NCI-H1417 (cell line): ENCODE measurements at places on chromosomes 4 and X.
A peak's percentile ranks its signal among the peaks of the same experiment; 100 is the strongest.

GRCh38 chr4:39021631-39022030, 10.6 kb downstream of the TMEM156 start:
- DNase-seq = no peak

- no peak for DNase-seq
These were observed 58.5 kb upstream of the NAP1L5 start for GRCh38 chr4:88756149-88756548.

DNA sequence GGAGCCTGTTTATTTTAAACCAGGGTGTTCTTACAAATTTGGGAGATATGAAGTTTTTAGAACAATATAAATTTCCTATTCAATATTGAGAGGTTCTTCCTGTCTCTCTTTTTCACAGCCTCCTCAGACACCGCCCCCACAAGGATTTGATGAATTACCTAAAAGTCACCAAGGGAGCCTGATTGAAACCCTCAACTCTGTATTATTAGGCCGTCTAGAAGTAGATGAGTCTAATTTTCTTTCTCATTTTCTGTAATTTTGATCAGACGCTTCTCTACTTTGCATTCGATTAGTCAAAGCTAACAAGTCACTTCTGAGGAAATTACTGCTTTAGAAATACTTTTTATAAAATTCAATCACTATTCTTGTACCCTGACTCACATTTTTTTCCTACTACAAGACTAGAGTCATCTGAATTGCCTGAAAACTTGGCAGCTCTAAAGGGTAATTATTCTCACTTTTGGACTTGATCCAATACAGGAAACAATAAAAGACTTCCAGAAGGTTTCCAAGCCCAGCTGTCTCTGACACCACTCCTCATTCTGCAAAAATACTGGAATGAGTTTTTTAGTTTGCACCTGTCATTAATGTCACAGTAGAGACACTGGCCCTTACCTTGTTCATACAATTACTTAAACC, 111.2 kb downstream of the ELOVL6 start:
- DNase-seq = peak; percentile 21

GRCh38 chr4:153204247-153204671, at the start of gene TRIM2:
Gene TRIM2 (plus strand): TSS chr4:153204443. CDS start chr4:153204531, 88 bp downstream.
- peak; percentile 70 for DNase-seq

DNA sequence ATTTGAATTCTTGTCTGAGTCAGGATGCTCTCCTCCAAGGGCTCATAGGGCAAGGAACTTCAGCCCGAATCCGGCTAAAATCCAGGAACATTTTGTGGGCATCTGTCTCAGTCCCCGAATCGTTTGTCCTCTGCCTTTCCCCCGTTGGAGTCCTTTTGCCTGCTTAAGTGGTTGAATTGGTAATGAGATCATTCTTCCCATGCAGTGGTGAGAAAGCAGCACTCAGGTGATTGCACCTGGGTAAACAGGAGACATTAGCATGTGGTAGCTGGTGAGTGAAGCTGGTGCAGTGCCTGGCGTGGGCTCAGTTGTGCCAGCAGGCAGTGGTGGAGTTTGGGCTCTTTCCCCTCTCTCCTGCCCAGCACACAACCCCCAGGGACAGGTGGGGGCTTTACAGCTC, 61.9 kb upstream of the MTM1 start:
- DNase-seq = peak; percentile 75

- peak; percentile 79 for DNase-seq
These were observed 1.2 kb upstream of the TADA2B start for GRCh38 chr4:7041801-7042502.

DNA sequence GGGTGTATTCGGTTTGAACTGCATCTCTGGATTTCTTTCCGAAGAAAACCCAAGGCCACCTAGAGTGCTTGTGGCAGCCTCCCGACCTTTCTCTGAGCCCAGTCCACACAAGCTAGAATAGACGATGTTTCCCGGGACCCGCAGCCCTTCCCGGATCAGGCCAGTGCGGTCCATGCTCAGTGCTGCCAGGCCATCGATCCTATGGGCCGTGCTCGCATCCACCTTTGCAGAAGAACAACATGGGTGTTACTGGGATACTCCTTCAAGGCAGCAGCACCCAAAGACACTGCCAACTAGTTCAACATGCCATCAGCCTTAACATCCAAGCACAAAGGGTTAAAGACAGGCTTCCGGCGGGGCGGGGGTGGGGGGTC, 22.8 kb downstream of the BCOR start:
- no peak for DNase-seq

DNA sequence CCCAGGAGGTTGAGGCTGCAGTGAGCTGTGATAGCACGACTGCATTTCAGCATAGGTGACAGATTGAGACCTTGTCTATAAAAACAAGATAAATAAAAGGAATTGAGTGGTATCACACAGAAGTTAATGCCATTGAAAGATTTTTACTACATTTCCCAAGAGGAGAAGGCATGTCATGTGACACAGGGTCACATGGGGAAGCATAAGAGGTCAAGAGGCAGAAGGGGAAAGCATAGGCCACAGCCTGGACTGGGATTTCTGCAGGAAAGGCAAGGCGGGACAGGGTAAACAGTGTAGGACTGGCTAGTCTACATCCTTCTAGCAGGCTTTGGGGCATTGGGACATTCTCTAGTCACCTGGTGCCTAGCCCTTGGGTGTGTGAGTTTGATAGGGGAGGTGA, 88.6 kb downstream of the PDGFRA start:
- DNase-seq = no peak

- no peak for DNase-seq
These were observed 859.3 kb upstream of the AADAT start for GRCh38 chr4:170949084-170949483.

- DNase-seq = no peak
These were observed 58.9 kb downstream of the FBXO8 start for GRCh38 chr4:174224550-174224949.

DNA sequence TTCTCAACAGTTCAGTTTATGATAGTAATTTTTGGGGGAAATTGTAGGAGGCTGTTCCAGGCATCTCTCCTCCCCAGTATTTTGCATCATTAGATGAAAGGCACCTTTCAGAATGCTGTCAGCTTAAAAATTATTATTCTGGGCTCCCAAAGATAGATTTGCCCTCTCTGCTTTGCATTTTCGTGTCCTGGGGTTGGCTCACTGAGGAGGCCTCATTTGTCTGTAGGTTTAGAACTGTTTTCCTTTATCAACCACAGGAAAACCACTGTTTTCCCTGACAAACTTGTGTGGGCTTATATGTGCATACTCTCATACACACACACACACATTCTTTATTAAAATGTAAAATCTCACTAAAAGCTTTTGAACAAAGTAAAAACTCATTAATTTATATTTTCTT, 197.2 kb upstream of the VCX3A start:
- DNase-seq = no peak

DNA sequence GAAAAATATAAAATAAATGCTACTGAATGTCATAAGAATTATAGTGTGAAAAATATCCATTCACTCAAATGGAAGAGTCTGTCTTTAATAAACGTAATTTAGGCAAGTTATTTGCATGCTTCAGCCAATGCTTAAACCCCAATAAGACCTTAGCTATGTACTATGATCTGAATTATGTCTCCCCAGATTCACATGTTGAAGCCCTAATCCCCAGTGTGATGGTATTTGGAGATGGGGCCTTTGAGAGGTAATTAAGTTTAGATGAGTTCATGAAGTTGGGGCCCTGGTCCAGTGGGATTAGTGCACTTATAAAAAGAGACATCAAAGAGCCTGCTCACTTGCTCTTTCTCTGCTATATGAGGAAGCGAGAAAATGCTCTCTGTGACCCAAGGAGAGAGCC, 28.7 kb downstream of the SLC39A8 start:
- DNase-seq = no peak

- peak; percentile 39 for DNase-seq
These were observed 287.7 kb upstream of the PCDH18 start for GRCh38 chr4:137819964-137820383.

DNA sequence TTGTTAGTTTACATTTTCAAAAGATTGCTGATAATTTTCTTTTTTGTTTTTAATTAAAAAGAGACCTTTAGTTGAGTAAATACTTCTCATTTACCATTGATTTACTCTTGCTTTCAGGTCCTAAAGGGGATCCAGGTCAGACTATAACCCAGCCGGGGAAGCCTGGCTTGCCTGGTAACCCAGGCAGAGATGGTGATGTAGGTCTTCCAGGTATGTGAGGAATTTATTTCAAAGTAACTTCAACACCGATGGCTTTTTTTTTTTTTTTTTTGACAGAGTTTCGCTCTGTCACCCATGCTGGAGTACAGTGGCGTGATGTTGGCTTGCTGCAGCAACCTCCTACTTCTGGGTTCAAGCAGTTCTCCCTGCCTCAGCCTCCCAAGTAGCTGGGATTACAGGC, 135.1 kb downstream of the IRS4 start:
- DNase-seq = no peak

DNA sequence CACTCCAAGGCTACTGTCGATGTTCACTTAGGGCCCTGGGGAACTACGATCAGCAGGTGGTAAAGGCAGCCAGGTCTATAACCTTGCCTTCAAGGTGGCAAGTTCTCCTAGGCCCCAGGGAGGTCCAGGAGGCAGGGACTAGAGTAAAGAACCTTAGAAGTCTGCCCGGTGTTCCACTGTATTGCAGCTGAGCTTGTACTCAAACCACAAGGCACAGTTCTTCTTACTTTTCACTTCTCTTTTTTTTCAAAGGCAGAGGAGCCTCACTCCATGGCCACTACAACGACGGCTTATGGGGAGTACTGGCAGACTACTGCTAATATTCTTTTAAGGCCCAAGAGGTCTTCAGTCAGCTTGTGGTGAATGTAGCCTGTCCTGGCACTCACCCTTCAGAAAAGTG, 78.8 kb upstream of the GPR174 start:
- DNase-seq = no peak

DNA sequence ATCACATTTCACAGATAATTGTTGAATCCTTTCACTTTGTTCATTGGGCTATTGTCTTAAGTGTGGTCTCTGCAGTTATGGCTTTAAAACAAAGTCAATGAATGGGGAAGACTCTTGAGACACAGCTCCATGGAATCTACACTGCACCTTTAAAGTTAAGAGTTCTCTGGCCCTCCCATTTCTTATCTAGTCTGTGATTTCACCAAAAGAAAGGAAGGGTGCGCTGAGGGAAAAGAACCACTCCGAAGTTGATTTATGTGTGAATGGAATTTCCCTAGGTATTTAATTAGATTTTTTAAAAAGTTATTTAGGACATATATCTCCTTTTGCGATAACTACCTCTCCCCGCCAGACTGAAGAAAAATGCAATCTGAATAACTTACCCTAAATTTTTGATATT, 2.5 kb downstream of the SEPTIN11 start:
- no peak for DNase-seq
